ENCODE measurements at places on chromosomes 5 and 9. TPM values are rescaled to one million over a fixed set of nuclear protein-coding genes. Genes with fewer than 3 reads are reported as not detected.

PCDHB12 gene
- 5.5 TPM for polyA plus RNA-seq

ATOX1 gene
- polyA plus RNA-seq = 121 TPM

PKD2L2 gene
- polyA plus RNA-seq = 0.31 TPM

SURF2 gene
- polyA plus RNA-seq = 23.1 TPM

SCGB3A2 gene
- polyA plus RNA-seq = not detected

SPATA31D4 gene
- not detected for polyA plus RNA-seq

LMX1B gene
- polyA plus RNA-seq = 15.7 TPM

LAMC3 gene
- polyA plus RNA-seq = 28.5 TPM

PCA3 gene
- polyA plus RNA-seq = 0.18 TPM

PCDHGA9 gene
- 5.2 TPM for polyA plus RNA-seq

- DNase-seq = no peak
Observed at GRCh38 chr9:69147041-69147834, 26.8 kb upstream of the TJP2 start.

- no peak for DNase-seq
Observed at GRCh38 chr9:105291938-105292337, 47.5 kb downstream of the SLC44A1 start.

DNA sequence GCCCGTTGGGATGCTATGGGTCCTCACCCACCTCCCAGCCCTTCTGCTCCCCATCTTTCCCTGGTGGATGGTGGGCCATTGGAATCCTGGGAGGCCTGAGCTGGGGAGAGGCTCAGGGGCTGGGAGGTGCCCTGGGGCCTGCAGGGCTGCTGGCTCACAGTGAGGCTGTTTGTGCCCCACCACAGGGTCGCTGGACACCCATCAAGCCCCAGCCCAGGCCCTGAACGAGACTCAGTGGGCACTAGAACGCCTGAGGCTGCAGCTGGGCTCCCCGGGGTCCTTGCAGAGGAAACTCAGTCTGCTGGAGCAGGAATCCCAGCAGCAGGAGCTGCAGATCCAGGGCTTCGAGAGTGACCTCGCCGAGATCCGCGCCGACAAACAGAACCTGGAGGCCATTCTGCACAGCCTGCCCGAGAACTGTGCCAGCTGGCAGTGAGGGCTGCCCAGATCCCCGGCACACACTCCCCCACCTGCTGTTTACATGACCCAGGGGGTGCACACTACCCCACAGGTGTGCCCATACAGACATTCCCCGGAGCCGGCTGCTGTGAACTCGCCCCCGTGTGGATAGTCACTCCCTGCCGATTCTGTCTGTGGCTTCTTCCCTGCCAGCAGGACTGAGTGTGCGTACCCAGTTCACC lies 4.9 kb upstream of the AIF1L start:
- no peak for DNase-seq

- DNase-seq = no peak
Observed at GRCh38 chr5:124330595-124331220, 415.7 kb downstream of the ZNF608 start.

DNA sequence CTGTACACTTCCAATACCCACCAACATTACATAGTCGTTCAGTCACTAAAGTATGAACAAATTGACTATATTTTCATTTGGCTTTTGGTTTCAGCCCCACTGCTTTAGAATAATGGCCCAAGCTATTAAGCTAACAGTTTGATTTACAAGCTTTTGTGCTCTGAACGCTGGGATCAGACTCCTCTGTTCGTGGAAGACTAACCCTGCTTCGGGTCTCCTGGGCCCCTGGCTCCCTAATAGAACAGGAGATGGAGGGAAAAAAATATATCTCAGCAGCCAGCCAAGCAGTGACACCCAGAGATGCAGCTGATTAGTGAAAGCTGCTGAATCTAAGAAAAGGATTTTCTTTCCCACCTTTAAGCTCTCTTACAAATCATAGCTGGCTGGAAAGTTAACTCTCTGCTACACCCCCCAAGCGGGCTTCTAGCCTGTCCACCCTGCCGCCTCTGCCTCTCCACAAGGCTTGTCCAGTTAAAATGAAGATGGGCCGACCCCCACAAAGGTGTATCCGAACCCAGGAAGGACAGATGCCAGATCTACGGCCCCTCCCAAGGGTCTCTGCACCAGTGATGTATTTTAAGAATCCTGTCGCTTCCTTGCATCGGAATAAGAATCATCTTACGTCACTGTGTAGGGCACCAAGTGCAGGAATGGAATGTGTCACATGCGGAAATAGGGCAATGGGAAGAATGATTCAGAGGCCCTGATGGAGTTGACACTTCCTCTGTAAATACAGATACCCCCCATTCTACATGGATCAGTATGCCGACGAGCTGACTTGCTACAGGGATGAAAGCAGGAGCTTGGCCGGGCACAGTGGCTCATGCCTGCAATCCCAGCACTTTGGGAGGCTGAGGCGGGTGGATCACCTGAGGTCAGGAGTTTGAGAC lies 33.4 kb upstream of the BARHL1 start:
- DNase-seq = no peak

DNA sequence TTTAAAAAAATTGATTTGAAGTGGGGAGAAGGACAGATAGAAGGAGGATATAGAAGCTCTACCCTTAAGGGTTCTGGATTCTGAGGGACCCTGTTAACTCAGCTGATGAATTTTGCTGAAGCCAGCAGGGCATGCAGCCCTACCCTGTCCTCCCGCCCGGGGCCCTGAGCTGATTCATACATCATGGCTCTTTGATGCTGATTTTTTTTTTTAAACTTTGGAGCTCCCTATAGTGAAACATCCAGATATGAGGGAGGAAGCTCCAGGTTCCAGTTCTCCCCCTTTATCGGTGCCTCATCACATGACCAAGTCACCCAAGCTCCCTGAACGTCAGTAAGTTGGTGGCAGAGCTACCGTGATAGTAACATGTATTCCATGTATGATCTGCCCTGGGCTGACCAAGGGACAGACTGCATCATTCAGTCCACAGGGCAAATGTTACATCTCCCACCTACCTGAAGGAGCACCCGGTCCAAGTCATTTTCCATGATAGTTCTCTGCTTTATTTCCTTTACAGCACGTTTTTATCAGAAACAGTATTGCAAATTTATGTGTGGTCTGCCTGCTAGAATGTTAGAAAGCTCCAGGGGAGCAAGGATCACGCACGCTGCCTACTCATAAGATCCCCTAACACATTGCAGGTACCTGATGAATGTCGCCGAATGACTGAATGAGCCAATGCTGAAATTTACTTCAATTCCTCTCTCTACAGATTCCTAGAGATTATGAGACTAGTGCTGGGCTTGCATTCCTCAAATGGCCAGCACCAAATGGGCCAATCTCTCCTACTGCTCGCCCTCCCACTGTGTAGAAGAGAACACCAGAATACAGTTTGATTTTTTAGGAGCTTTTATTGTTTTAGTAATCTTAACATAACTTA lies 25.9 kb downstream of the SPARC start:
- DNase-seq = no peak

DNA sequence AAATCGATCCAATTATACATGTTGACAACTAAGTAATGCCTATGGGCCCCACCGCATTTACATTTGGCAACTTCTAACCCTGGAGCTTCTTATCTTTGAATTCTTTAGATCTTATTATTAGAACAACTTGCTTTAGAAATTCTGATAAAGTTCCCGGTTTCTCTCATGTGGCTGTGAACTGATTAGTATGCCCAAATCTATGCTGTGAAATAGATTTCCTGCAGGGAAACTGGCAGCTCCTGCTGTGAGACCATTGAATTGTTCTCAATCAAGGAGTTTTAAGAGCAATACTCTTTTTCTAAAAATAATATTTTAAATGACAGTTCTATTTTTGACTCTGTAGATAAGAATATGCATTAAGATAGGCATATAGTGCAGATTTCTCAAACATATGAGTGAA lies 177.5 kb downstream of the GABRB2 start:
- no peak for DNase-seq

DNA sequence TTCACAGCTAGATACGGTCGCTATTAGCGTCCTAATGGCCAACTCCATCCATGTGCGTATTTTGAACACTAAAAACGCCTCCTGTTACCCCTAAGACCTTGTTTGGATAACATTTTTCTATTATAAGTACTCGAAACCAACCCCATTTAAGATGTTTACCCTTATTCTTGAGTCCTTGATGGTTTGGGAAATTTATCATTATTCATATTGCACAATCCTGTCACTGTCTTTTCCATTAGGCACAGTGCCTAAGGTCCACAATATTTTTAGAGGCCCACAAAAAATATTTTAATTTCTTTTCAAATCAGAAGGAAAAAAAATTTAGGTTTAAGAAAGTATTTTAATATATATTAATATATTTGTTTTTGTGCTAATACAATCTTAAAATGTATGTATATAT lies 1.3 kb upstream of the LIFR start:
- no peak for DNase-seq

DNA sequence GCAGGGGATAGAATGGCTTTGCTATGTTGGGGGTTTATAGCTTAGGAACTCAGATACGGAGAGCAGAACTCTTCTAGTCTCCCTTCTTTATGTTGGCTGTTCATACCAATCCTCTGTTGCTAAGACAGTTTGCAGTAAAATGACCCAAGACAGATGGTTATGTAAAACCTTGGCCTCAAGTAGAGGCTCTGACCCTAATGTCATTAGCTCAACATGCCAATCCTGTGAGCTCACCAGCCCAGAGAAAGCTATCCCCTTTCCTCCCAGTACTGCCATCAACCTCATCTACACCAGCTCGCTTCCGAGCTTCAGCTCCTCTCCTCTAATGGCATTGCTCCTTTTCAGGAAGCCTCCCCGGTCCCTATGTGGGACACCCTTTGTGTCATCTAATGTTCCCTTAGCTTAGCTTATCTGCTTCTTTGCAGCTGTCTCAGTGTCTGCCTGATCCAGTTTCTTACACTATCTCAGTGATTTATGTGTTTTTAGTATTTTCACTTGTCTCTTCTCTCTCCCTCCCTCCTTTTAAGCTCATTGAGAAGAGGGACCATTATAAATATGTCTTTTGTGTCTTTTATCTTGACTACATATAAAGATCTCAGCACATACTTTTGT lies 281.3 kb upstream of the CLINT1 start:
- DNase-seq = no peak

GRCh38 chr9:109781086-109781485 lies 1.1 kb downstream of the PALM2AKAP2 start:
- DNase-seq = no peak

- no peak for DNase-seq
Observed at GRCh38 chr5:61991866-61992265, 314.1 kb upstream of the KIF2A start.

DNA sequence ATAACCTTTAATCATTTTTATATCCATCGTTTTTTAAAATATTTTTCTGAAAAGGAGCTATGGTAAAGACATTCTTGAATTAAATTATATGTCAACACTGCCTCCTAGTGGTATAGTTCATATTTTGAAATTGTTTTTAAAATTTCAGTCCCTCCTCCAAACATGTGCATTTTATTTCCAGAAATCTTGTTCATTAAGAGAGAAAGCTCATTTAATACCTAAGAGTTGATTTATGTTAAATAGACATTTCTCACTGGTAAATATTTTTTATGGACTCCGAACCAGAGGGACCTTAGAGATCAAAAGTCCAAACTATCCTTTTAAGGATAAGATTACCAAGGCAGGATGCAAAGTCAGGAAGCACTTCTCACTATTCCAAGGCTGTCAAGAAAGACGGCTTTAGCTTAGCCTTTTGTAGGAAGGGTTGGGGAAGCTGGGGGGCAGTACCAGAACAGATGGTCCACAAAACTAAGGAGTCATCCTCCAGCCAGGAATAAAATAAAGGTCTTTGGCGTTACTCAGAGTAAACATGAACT lies 21.6 kb downstream of the BHMT start:
- peak; percentile 38 for DNase-seq

- DNase-seq = peak; percentile 7
Observed at GRCh38 chr5:155616779-155617392, 603.3 kb downstream of the KIF4B start.

DNA sequence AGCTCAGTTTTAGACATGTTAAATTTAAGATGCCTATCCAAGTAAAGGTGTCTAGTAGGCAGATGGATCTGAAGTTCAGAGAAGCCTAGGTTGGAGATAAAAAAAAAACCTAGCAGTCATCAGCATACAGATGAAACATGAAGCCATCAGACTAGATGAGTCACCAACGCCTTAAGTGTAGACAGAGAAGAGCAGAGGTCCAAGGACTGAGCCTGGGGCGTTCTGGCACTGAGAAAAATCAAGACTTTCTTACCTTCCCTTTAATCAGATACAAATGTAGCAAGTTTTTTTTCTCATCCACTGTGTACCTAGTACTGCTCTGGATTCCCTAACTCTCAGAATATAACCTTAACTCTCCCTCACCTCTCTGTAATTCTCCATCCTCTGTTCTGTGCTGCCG lies 97.3 kb downstream of the SIL1 start:
- DNase-seq = no peak

- no peak for DNase-seq
Observed at GRCh38 chr9:138105123-138105415, 227.5 kb downstream of the CACNA1B start.

GRCh38 chr9:37911271-37911681 lies 7.3 kb upstream of the SLC25A51 start:
- no peak for DNase-seq

DNA sequence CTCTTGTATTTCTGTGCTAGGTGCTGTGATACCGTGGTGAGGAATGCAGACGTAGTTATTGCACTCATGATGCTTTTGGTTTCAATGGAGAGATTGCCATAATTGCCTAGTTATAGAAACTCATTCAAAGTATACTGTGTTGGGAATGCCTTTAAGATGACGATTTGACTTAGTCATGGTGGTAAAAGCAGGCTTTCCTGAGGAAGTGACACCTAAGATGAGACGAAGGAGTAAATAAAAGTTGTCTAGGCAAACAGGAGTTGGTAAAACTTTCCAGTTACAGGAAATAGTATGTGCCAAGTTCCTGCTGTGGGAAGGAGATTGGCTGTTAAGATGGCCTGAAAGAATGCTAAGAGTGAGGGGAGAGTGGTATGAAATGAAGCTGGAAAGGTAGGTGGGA lies 48.1 kb downstream of the FOCAD start:
- no peak for DNase-seq

DNA sequence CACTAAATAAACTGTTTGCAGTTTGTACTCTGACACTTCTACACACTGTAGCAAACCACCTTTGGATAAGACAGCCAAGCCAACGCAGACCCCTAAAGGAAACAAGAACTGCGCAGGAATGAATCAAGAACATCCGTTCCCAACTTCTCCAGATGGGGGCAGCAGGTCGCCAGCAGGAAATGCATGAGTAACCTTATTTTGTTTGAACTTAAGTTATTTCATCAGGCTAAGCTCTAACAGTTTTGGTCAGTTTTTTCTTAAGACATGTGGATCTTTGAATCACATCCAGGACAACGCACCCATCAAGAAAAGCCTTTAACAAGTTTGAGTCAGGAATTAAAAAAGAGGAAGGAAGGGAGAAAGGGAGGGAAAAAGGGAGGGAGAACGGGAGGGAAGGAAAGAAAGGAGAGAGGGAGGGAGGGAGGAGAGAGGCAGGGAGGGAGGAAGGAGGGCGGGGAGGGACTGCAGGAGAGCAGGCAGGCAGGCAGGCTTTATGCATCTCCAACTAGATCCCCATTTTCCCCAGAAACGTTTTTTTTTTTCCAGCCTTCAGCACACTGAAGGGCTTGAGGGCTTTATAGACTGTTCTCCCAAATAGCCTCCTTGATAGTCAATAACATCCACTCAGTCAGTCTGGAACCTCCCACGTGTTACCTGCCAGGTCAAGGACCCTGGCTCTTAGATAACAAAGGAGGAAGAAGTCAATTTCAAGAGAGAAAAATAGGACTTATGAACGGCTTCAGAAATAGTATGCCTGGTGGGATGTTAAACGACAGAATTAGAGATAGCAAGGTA lies 22.2 kb downstream of the BHMT start:
- peak; percentile 75 for DNase-seq
